ENCODE measurements at places on chromosomes 11 and 22.

DNA sequence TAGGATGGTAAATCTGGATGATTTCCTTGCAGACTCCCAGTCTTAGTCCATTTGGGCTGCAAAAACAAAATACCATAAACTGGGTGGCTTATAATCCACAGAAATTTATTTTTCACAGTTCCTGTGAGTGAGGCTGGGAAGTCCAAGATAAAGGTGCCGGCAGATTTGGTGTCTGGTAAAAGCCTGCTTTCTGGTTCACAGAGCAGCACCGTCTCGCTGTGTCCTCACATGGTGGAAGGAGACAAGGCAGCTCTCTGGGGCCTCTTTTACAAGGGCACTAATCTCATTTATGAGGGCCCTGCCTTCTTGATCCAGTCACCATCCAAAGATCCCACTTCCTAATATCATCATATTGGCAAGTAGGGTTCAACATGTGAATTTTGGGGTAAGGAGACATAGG lies 8.9 kb downstream of the USP47 start:
- no peak for DNase-seq

DNA sequence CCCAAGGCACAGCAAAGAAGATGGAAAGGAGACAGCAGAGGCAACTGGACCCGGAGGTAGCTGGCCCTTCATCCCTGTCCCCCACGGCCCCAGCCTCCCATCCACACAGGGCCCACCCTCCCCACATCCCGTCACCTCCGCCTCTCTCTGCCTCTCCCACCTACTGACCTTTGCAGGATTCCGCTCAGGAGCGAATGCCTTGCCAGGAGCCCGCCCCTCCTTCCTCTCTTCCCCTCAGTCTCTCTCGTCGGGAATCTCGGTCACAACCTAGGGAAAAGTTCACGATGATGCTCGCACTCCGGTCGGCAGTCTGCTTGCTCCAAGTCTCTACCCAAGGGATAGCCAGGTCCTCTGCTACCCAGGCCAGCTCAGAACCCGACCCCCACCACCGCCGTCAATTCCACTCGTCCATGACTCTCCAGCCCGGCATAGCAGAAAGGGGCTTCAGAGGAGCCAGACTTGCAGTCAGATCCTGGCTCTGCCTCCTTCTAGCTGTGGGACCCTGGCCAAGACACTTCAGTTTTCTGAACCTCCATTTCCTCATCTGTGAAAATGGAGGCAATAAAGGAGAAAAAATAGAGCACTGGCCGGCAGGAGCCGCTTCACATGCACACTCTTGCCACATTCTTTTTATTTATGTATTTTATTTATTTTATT lies 10.2 kb downstream of the AHNAK start:
- DNase-seq, result no peak

- DNase-seq, result no peak
These were observed 3.4 kb downstream of the OR9Q2 start for GRCh38 chr11:58192229-58192628.

DNA sequence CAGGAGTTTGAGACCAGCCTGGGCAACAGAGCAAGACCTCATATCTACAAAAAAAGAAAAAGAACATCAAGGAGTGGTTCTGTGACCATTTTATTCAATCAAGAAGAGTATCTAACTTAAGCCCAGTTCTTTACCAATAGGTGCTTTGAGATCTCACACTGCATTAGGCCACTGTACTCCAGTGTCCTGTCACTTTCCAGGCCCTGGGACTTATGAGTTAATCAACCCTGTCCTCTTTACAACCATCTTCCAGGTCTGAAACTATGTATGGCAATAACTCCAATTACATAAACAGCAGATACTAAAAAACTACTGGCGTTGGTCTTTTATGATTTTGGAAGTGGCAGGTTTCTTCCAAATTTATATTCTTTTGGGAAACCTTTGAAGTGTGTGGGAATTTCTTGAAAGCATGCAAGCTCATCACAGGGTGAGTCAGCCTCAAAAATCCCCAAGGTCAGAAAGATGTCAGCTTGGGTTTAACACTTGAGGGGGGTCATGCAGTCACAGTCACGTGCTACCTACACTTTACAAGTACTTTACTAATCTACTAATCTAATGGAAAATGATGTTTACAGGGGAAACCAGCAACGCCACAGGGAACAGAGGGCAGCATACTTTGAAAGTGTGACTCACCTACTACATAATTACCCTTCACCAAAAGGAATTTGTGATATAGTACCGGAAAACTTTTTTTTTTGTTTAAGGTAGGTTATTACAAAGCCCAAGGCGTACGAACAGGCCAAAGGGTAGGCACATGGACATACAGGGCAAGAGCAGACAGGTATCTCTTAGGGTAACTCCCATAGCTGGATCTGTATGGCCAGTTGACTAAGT lies 15.6 kb downstream of the PISD start:
- no peak for DNase-seq

GRCh38 chr22:49532869-49533802 lies 294.5 kb downstream of the BRD1 start:
- no peak for DNase-seq

GRCh38 chr11:30538251-30538650 lies 47.9 kb downstream of the MPPED2 start:
- DNase-seq, result no peak
